A172 (cell line): ENCODE measurements at places on chromosomes 16 and 17. TPM values are rescaled to one million over a fixed set of nuclear protein-coding genes. Genes with fewer than 3 reads are reported as not detected.

DNA sequence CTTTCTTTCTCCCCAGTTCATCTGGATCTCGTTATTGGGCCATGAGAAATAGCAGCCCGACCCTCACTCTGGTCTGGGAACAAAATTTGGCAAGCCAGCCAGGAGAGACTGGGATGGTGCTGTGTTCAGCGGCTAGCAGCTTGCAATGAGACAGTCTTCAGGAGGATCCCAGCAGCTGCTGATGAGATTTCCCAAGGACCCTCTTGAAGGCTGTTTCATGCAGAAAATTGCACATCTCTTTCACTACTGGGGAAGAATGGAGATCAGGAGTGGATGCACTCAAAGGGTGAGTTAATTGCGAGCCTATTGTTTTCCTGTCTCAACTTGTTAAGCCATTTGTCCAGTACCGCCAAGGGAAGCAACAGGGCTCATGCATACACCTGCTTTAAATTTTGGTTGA, 5.5 kb upstream of the COIL start:
- DNase-seq: no peak

SYT17 gene
- 0.55 and 1.3 TPM in 2 replicates for total RNA-seq

GRCh38 chr16:78608305-78608776, 508.9 kb downstream of the WWOX start:
- no peak for DNase-seq

DNA sequence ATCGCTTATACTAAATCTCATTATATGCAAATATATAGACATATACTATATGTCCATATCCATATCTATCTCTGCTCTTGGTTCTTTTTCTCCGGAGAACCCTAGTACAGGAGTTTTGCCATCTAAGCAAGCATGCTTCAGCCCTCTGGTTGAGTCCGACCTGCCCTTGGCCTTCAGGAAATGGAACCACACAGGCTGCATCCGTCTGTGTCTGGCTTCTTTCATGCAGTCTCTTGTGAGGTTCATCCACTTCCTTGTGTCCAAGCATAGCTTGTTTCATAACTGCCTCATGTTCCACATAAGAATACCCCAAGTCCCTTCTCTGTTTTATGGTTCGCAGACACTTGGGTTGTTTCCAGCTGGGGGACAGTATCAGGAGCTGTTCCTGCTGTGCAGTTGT, 16.8 kb downstream of the SNX20 start:
- DNase-seq: no peak

PLCD3 gene
- 168 and 189 TPM in 2 replicates for total RNA-seq

GRCh38 chr16:1342526-1343427, 8.9 kb downstream of the TSR3 start:
- DNase-seq: peak; percentile 98

DNA sequence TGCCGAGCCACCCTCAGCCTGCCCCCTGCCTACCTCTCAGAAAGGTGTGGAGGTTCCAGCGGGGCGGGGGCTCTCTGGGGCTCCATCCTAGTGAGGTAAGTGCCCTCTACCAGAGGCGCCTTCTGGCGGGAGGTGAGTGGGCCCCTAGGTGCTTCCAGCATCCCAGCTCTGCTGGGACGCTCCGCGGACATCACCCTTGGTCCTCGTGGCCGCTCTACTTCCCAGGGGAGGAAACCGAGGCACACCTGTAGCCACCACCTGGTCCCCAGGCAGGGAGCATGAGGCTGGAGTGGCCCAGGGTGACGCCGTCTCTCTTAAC, 1.4 kb downstream of the MCRIP2 start:
- no peak for DNase-seq

TADA2A gene
- 27.1 and 29.1 TPM in 2 replicates for total RNA-seq
